Pulmonary artery endothelial cell (primary cell): ENCODE measurements at places on chromosomes 2 and 18. TPM values are rescaled to one million over a fixed set of nuclear protein-coding genes. Genes with fewer than 3 reads are reported as not detected.

GRCh38 chr18:70373042-70373519, 84.2 kb downstream of the SOCS6 start:
- no peak for DNase-seq

The TTC21B gene
- 18.2 and 24.2 TPM in 2 replicates for total RNA-seq

DNA sequence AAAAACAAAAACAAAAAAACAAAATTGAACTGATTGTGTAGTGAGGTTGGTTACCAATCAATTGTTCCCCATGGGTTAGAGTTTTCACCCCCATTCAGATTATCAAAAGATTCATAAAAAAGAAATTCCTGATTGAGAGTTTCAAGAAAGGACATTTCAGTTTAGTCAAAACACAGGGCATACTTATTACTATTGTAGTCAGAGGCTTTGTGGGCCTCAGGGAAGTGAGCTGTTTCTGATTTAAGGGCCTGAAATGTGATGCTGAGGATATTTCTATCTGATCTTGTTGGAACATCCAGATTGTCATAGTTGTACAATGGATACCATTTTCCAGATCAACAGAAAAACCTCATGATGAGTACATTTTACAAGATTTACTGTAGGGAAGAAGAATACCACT, 368.1 kb upstream of the NETO1 start:
- DNase-seq = no peak

DNA sequence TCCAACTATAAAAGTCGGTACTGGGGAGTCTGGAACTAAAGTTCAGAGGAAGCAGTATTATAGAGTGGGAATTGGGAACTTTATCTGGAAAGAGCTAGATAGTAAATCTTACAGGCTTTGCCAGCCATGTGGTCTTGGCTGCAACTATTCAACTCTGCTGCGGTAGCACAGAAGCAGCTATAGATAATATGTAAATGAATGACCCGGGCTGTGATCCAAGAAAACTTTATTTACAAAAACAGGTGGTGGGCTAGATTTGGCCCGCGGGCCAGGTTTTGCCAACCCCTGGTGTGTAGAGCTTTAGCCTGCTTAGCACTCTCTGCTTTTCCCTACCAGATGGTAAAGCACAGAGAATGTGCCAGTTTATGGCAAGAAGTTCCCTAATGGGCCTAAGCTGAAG, 70.8 kb downstream of the TNP1 start:
- no peak for DNase-seq

DNA sequence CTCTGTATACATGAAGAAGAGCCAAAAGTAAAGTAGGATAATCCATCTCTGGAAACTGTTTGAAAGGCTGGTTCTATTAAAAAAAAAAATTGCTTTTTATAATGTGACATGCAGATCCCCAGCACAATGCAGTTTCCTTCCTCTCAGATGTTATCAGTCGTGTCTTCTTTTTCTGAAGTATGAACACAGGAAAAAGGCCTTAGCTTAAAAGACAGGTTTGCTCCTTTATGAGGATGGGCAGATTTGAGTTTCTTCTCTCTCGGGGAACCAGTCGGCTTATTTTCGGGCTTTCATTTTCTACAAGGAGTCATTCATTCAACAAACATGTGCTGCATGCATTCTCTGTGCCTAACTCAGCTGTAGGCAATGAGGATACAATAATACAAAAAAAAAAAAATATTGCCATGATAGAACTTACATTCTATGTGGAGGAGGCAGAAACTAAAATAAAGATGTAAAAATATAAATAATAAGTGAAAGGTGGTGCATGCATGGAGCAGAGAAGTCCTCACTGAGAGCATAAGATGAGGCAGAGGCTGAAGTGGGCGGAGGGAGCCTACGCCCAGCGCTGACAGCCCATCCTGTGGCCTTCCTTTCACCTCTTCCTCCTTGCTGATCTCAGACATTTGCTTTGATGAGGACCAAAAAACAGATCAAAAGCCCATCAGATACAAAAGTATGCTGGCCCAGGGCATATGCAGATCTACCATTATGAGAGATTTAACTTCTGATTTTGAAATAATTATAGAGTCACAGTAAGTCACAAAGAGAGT, at the start of gene CD226:
Gene CD226 (minus strand): TSS at position 513 of the 773 bp plus-strand sequence. CDS start 467 bp downstream, at position 46.
- DNase-seq = no peak

The OSBPL6 gene
- 5.4 and 6.9 TPM in 2 replicates for total RNA-seq

The RFTN2 gene
- total RNA-seq = 6.5 and 13.8 TPM in 2 replicates

DNA sequence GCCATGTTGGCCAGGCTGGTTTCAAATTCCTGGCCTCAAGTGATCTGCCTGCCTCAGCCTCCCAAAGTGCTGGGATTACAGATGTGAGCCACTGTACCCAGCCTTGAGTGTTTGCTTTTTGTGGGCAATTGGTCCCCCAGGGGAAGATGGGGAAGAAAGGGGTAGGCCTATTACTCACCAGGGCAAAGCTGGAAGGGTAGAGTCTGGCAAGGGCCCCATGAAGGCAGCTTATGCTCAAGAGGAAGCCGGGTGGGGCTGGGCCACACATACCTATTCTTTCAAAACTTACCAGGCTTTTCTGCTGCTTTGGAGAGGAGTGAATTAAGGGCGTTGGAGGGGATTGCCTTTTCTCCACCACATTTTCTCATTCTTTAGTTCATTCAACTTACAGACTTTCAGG, 24.5 kb upstream of the CD28 start:
- DNase-seq = no peak
